CD4-positive, alpha-beta T cell treated with Interleukin-1 beta for 1 hour (primary cell): ENCODE measurements at places on chromosomes 2 and 18.

GRCh38 chr2:1935476-1935875 lies 191.2 kb upstream of the PXDN start:
- DNase-seq: no peak

DNA sequence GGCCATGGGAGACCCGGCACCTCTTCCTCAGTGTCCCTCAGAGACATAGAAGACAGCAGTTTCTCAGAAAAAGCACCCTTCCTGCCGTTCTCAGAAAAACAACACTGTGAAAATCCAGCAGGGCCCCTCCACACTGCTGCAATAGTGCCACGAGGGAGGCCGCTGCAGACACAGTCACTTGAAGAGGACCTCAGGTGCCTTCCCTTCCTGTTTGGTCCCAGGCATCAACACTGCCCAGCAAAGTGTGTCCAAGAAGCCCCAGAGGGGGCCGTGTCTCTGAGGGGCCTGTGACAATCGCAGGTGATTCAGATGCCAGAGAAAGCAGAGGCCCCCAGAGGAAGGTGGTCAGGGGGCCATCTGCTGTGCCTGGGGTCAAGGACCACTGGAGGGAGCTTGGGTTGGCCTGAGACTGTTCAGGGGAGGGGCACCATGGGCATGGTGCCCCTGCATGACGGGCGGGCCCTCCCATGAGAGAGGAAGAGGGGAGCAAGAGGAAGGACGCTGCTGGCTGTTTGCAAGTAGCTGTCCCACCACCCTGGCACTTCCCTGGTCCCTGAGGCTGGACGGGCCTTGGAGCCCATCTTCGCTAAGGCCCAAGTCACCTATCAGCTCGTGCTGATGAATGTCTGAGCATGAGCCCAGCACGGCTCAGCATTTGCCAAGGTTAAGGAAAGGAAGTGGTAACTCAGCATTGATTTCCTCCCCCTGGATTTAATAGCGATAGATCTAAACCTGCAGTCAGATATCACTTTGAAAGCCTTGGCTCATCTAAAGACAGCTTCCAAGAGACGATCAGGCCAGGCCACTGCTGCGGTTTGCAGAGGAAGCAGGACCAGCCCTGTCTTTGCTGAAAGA lies 9.1 kb downstream of the TWIST2 start:
- no peak for DNase-seq

- no peak for DNase-seq
Measured at GRCh38 chr2:212958757-212959295, 192.6 kb downstream of the IKZF2 start.

DNA sequence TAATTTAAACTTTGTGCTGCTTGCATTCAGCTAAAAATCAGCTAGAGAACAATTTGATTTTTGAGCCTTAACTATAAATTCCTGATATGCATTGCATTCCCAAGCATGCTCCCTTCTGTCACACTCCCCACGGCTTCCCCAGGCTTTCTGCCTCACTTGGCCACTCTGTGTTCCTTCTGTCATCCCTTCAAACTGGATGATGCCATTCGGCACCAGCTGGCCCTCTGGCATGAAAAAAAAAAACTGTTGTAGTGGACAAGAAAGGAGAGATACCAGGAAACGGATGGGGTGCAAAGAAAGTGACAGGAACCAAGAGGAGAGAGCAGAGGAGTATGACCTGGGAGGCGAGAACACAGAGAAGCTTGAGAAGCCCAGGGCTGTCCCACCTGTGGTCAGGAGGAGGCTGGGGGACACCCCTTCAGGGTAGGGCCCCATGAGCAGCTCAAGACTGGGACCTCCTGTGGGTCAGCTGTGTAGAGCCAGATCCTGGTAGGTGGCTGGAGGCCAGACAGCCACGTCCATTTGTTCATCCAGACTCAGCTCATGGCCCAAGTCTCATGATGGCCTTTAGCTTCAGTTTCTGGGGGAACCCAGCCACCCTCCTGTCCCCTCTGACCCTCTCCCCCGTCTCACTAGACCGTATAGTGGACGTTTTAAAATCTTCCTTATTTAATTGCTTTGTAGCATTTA lies 211.8 kb downstream of the GBX2 start:
- no peak for DNase-seq

GRCh38 chr2:213787869-213788268 lies 503.6 kb downstream of the SPAG16 start:
- no peak for DNase-seq

GRCh38 chr2:83162421-83162820 lies 1296.7 kb downstream of the SUCLG1 start:
- no peak for DNase-seq

DNA sequence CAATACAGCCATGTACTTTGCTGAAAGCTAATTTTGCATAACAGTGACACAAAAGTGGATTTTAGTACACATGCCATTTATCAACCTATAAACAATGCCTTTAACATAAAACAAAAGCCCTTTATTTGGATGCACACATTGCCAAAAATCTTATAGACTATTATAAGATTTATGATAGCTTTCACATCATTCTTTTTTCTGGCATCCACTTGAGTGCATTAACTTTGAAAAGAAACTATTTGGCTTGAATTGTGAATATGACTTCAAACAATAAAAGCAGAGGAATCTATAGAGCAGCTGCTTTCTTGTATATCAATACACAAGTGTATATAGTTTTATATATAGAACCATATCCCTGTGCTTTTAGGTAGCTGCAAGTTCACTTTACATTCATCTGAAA lies 577.4 kb downstream of the CBLN2 start:
- DNase-seq: no peak

DNA sequence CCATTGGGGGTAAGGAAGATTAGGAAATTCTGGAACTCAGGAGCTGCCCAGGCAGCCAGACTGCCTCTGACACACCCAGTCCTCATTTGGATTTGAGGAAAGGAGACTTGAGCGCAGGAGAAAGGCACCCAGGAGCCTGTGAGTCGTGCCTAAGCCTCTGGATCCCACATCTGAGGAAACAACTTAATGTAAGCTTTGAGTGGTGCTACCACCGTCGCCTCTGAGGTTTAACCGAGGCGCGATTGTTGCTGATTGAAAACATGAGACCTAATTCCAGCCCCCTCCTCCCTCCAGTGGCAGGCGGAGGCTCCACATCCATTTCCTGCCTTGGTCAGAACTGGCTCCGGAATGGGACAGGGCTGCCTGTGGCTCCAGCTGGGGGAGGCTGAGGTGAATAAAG lies 176.7 kb upstream of the PKDCC start:
- DNase-seq: no peak

- no peak for DNase-seq
Measured at GRCh38 chr2:60466161-60466702, 87.2 kb downstream of the BCL11A start.

GRCh38 chr2:98598781-98599428 lies 9.4 kb downstream of the COA5 start:
- DNase-seq: no peak

- DNase-seq: no peak
Measured at GRCh38 chr18:840516-840915, 28.5 kb upstream of the YES1 start.

- no peak for DNase-seq
Measured at GRCh38 chr18:10314066-10314465, 140.4 kb upstream of the APCDD1 start.

DNA sequence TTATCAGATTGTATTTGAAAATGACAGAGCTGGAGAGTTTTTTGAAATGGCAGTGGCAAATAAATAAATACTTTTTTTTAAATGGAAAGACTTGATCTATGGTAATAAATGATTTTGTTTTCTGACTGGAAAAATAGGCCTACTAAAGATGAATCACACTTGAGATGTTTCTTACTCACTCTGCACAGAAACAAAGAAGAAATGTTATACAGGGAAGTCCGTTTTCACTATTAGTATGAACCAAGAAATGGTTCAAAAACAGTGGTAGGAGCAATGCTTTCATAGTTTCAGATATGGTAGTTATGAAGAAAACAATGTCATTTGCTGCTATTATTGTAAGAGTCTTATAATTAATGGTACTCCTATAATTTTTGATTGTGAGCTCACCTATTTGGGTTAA lies 30.9 kb downstream of the CD28 start:
- no peak for DNase-seq

DNA sequence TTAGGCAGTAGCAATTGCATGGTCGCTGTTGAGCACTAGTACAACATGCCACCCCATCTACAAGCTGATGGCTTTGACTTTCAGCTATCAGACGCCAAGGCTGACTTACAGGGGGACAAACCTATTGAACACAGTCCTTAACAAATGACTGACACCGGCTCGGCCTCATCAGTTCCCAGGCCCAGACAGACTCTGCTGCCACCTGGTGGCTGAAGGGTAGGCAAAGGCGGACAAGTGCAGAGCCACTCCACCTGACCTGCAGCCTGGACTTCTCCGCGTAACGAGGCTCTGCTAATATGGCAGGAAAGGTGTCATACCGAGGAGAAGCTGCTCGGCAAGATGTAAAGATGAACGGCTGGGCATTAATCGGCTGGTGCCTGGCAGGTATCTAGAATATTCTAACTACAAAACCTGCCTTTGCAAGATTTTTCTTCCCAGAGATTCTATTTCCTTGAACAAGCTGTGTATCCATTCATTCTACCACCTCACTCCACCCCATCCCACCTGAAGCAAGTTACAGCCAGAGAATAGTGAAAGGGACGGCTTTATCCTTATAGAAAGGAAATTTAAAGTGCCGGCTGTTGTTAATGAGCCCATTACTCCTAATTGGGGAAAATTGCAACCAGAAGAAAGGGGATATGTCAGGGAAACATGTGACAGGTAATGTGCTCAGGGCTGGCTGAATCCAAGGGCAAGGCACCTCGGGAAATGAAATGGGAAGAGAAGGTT lies 67.4 kb downstream of the STEAP3 start:
- DNase-seq: no peak

DNA sequence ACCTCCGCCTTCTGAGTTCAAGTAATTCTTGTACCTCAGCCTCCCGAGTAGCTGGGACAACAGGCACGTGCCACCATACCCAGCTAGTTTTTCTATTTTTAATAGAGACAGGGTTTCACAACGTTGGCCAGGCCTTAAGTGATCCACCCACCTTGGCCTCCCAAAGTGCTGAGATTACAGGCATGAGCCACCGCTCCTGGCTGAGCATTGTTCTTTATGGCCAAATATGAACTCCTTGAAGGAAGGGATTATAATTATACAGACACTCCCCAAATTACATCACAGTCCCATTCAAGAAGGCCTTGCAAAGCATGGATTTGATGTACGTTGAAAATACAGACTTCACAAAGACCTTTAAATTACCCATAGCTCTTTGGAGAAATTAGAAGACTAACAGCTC lies 381.7 kb downstream of the TXNL1 start:
- DNase-seq: no peak
